ENCODE measurements at places on chromosomes 16 and 17.

DNA sequence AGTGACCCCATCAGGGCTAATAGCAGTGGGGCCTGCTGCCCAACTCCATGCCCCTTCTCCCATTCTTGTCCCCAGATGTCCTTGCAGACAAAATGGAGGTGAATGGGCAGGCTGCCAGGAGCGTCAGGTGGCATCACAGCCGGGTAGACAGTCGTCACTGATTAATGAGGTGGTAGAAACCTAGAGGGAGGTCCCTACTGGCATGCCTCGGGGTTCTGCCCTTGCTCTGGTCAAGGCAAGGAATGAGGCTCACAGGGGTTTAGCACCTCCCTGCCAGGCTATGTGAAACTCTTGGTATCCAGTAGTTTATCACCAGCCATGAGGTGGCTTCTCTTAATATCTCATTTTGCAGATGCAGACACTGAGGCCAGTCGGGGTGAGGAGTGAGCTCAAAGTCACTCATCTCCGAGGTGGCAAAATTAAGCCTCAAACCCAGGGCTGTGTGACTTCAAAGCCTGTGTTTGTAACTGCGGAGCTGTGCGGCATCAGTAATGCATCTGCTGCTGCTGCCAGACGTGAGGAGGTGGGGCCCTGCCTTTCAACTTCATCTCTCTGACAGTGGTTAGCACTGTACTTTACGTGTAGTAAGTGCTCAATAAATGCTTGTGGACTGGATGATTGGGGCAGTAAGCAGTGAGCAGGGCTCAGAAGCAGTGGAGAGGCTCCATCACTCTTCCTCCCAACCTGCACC, 21.3 kb downstream of the RAI1 start:
- no peak for DNase-seq

- DNase-seq, result peak; percentile 36
These were observed 4.4 kb upstream of the EIF4A3 start for GRCh38 chr17:80151333-80151732.

DNA sequence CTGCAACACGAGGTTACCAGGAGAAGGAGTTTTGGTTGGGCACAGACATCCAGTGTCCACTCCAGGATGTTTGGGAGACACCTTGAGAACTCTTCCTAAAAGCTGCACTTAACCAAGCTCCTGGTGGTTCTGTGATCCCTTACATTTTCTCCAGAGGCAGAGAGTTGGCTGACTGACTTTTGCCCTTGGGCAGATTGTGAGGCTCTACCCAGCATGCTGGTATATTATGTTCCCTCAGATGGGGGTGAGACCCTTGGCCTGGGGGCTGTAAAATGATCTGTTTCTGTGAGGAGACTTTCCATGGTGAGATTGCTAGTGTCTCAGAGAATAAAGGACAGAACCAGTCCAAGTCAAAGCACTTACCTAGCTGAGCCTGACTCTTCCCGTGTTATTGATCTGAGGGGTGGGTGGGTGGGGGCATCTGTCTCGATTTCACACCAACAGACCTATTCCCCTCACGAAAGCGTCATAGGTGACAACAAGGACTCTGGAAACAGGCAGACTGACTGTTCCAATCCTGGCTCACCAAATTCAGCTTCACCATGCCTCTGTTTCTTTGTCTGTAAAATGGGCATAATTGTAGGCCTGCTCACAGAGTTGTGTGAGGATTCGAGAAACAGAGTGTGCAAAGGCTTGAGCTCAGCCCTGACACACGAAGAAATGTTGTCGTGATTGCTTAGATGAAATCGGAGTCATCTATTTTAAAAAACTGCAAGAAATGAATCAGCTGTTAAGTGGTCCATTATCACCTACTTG, 12.2 kb downstream of the USB1 start:
- no peak for DNase-seq

- DNase-seq, result no peak
These were observed 86.3 kb downstream of the XYLT1 start for GRCh38 chr16:17384471-17384870.

DNA sequence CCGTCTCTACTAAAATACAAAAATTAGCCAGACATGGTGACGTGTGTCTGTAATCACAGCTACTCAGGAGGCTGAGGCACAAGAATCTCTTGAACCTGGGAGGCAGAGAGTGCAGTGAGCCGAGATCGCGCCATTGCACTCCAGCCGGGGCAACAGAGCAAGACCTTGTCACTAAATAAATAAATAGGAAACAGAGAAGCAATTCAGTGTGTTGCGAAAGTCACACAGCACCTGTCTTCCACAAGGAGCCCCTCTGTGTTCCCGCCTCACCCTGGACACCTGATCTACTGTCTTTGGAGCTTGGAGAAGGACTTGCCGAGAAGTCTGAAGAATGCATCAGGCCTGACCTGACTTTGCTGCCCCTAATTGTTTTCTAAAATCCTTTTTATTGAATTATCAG, 3.5 kb upstream of the CDH1 start:
- DNase-seq, result no peak

DNA sequence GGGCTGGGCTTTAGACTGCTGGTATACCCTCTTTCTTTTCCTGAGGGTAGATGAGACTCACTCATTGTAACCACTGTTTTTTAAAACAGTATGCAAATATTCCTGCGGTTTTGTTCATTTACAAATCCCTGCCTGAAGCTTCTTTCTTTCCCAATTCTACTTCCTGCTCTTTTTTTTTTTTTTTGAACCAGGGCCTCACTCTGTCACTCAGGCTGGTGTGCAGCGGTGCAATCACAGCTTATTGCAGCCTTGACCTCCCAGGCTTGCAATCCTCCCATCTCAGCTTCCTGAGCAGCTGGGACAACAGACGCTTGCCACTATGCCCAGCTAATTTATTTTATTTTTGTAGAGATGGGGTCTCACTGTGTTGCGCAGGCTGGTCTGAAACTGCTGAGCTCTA, 8.0 kb upstream of the SULT1A1 start:
- no peak for DNase-seq

- DNase-seq, result no peak
These were observed 45.2 kb downstream of the ST3GAL2 start for GRCh38 chr16:70393662-70394061.

DNA sequence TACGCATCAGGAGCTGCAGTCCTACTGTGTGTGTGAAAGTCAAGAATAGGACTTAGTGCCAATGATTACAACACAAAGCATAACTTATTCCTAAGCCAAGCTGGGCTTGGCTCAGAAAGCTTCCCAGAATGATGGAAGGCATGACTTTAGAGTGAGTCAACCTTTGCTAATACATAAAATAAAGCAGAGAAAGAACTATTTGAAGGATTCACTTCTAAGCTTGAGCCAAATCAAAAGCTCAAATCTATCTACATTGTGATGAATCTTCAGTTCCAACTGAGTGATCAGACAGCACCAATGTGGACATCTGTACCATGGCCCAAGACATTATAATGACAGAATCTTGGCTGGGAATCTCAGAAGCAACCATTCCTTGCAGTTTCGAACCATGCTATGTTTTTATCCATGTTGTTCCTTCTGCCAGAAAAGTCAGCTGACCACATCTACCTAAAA, 41.4 kb downstream of the SMG6 start:
- DNase-seq, result peak; percentile 76

DNA sequence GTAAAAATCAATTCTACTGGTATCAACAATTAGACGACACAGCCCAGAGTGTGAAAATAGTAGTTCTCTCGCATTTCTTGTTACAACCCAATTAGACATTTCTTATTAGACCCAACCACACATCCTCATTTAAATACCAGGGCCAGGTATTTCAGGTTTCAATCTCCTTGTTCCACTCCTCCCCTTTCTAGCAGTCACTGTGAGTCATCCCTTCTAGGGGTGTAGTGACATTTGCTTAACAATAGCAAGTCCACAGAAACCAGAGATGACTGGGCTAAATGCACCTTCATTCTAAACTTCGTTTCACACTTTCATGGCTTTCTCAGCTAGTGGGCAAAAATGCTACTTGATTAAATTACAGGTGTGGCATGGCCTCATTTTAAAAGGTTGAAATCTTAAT, 116.9 kb upstream of the CACNG3 start:
- no peak for DNase-seq

DNA sequence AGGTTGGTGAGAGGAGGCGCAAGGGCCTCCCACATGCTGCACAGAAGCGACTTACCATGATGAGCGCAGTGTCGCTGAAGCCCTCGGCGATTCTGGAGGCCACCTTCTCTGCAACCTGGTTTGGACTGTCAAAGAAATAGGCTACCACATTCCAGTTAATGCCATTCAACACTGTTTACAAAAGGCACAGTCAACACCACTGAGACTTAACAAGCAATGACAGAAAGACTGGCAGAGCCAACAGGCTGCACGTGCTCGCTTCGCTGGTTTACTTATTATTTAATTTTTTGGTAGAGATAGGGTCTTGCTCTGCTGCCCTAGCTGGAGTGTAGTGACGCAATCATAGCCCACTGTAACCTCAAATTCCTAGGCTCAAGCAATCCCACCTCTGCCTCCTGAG, 18.2 kb downstream of the EMC8 start:
- no peak for DNase-seq

DNA sequence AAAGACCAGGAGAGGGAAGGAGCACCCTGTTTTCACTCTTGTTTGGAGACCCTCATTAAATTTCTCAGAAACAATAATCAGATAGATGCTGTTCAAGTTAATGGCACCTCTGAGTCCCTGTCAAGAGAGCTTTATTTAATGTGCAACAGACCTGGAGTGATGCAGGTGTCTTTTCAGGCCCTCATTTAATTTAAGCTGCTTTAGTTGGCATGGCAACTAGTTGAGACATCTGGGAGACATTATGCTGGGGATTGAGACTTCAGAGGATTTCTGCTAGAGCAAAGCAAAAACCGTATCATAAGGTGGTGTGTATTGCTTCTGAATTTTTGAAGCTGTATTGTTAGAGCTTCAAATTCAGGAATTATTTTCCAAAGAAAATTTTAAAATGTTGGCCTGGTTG, 108.5 kb downstream of the NLK start:
- DNase-seq, result no peak

- DNase-seq, result no peak
These were observed 693 bp downstream of the CLDN7 start for GRCh38 chr17:7261379-7262191.

DNA sequence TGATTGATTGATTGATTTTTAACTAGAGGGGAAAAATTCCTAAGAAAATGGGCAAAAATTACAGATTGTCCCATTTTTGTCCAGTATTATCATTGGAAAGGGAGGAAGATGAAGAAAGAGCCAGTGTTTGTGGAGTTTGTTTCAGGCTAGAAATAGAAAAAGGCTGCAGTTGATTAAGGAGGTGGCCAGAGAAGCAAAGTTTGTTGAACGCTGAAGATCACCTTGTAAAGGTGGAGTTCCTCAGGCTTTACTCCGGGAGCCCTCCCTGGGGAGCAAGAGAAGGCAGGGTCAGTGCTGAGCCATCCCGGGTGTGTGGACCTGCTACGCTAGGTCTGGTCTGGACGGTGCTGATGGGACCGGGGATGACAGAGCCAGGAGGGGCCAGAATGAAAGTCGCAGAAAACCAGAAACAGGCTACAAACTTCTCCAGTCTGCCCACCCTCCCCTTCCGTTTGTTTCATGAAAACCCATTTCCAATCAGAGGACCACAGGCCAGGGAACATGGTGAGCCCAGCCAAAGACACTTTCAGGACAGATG, 222.6 kb upstream of the FOXF1 start:
- no peak for DNase-seq

- no peak for DNase-seq
These were observed 1355.2 kb downstream of the CDH8 start for GRCh38 chr16:60681043-60681442.

DNA sequence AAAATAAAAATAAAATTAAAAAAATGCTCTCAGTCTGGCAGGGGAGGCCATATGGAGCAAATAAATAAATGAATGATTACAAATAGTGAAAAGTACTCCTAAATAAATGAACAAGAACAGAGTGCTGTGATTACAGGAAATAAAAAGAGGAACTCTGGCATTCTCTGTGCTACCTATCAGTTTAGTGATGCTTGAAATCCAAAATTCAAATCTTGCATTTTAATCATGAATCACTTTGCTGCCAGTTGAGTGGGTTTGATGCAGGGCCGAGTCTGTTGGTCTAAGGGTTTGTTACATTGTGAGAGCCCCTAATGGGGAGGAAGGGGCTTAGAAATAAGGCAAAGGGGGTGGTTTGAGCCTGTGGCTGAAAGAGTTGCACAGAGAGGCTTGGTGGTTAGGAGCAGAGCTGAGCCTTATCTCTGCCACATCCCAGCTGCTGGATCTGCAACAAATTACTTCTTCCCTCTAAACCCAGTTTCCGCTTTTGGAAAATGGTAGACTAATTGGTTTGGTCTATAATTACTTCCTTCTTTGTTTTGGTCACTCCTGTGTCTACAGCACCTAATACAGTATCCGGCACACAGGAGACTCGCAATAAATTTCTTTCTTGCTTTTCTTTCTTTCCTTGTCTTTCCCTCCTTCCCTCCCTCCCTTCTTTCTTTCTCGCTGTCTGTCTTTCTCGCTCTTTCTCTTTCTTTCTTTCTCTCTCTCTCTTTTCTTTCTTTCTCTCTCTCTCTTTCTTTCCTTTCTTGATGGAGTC, 6.3 kb upstream of the ABCC1 start:
- no peak for DNase-seq

- no peak for DNase-seq
These were observed 72.7 kb downstream of the NT5M start for GRCh38 chr17:17375841-17376240.

DNA sequence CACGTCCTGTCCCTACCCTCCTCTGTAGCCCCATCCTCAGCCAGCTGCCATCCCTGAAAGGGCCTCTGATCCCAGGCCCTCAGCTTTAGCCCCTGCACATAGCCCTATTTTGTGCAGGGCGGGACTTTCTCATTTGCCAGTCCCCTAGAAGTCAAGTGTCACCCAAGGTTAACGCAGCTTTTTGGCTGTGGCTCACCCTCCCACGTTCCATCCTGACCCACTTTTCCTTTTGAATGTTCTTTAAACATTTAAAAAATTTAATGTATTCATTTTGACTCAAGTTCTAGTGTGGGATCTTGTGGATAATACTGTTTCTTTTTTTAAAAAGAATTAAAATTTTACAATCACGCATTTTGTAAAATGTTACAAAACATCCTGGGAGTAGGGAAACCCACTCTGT, 62.2 kb upstream of the LGALS9 start:
- DNase-seq, result no peak

GRCh38 chr16:88662222-88662842, 559 bp downstream of the MVD start:
- DNase-seq, result no peak

GRCh38 chr16:81212830-81213465, 25.5 kb upstream of the BCO1 start:
- no peak for DNase-seq

DNA sequence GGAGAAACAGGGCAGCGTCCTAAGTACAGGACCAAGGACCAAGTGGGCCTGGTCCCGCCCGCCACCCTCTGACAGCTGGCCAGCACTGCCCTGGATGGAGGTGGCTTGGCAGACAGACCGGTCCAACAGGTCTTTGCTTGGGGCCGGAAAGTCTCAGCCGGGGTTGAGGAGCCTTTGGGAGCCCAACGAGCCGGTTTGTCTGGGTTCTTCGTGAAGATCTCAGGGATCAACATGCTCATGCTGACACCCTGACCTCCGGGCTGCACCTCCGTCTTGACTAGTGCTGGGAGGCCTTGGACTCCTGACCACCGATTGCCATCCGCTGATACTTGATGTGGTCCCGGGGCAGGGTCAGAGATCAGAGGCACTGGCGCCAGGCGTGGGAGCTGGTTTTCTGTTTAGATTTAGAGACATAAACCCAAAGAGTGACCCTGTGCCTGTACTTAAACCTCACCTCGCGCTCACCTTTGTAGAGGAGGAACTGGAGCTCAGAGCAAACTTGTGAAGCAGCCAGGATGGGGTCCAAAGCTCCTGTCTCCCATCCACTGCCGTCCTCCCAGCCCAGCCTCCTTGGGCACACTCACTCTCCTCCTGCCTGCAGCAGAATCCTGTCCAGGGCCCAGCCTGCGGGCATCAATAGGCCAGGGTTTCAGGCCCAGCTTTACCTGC, 92.1 kb upstream of the GSE1 start:
- no peak for DNase-seq

GRCh38 chr16:29899516-29900101, at the start of gene SEZ6L2:
Gene SEZ6L2 (minus strand): TSS chr16:29899550. CDS start chr16:29899019, 531 bp downstream.
- DNase-seq, result peak; percentile 54

All from fibroblast of skin of left quadriceps (primary cell).